Effector CD4-positive, alpha-beta T cell (primary cell): ENCODE measurements at places on chromosomes 7 and 10.
A peak's percentile ranks its signal among the peaks of the same experiment; 100 is the strongest.

DNA sequence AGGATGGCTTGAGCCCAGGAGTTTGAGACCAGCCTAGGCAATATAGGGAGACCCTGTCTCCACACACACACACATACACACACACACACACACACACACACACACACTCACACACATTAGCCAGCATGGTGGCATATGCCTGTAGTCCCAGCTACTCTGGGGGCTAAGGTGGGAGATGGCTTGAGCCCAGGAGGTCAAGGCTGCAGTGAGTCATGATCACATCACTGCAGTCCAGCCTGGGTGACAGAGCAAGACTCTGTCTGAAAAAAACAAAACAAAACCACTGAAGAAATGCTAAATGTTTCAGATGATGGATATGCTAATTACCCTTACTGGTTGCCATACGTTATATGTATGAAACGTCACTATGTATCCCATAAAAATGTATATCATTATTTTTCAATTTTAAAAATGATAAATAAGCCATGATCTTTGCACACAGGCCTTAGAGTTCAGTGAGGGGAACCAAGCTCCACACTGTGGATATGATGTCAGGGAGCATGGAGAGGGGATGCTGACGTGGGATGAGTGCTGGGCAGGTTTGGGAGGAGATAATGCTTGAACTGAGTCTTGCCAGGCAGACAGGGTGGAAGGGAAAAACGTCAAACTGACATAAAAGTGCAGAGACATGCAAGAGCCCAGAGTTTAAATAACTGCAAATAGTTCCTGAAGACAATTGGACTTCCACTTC, 45.9 kb upstream of the ARHGAP12 start:
- no peak for DNase-seq

DNA sequence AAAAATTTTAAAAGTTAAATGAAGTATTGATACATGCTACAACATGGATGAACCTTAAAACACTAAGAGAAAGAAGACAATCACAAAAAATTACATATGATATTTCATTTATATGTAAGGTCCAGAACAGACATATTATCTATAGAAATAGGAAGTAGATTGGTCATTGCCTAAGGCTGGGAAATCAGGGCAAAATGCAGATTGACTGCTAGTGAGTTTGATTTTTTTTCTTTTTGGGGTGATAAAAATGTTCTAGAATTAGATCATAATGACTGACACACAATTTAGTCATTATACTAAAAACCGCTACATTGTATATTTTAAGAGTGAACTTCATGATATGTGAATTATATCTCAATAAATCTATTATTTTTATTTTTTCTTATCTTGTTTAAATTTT, 88.3 kb downstream of the CPEB3 start:
- DNase-seq = no peak

GRCh38 chr10:37865957-37866803, 8.8 kb upstream of the ZNF248 start:
- DNase-seq = no peak

- no peak for DNase-seq
These were observed 68.5 kb downstream of the TBXAS1 start for GRCh38 chr7:139897422-139898090.

DNA sequence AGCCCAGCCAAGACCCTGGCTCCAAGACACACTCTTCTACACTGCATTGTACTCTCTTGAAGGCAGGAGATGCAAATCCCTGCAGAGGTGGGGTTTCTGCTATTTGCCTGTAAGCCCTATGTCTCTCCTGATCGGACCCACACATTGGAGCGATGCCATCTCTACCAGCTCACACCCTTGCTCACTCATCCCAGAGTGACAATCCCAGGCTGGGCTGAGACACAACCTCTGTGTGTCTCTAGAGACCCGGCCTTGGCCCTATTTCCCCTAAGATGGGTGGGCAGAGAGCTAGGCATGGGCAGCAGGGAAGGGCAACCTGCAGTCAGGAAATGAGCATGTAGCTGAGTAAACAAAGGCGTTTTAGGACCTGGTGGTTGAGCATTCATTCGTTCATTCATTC, 25.6 kb downstream of the CCDC3 start:
- no peak for DNase-seq

- no peak for DNase-seq
These were observed 64.8 kb upstream of the CAPZA2 start for GRCh38 chr7:116797612-116798011.

GRCh38 chr10:73590881-73591799, at the start of gene USP54:
TSS of gene USP54 (minus strand) at chr10:73591342. CDS start at chr10:73575658, 15,684 bp downstream.
- no peak for DNase-seq

GRCh38 chr7:105389088-105389650, 448 bp upstream of the SRPK2 start:
- peak; percentile 17 for DNase-seq

DNA sequence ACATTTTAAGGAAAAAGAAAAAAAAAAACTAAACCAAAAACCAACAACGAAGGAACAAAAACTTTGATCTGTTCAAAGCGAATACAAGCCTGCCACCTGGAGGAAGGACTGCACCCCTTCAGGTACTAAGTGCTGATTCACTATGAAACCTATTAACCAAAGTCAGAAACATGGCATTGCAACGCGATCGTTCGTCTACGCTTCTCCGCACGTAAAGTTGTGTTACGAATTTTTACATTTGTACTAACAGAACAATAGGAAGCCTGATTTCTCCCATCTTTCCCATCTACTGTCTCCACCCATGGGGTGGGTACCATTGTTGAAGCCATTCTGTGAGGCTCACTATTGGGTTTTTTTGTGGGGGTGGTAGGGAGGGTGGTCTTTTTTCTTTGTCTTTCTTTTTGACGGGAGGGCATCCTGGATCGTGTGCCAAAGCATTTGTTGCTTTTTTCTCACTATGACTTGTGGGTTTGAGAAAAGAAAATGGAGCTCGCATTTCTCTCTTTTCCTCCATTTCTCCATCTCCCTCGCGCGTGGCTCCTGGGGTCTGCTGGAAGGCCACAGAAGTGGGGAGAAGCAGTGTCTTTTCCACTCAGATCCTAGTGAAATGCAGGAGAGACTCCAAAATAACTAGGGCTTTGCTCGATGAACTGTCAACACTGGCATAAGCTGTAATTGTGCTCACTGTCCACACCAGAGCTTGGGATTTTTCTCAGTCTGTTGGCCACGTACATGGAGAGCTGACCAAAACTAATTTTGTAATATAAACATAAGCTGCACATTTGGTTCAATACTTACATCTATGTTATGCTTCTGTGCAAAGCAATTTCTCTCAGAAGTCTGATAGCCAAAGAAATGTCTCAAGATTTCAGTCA, 100.9 kb upstream of the YAE1 start:
- no peak for DNase-seq

- no peak for DNase-seq
These were observed 220.3 kb downstream of the PHTF2 start for GRCh38 chr7:78018641-78019446.

- no peak for DNase-seq
These were observed 55.5 kb downstream of the COL1A2 start for GRCh38 chr7:94450044-94450697.

DNA sequence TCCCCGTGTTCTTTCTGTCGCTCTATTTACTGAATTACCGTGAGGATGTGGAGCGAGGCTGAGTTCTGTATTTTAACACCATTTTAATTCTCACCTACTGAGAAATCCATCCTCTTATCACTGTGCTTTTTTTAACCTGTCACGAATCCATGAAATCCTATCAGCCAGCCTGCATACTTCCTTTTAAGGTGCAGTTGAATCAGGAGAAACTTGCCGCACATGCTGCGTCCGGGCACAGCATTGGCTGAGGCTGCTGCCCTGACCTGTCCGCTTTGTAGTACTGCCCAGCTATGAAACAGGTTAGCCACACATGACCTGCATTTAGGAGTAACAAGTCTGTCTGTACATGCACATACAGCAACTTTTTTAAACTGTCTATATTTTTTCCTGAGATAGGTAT, 82.5 kb downstream of the EGFR start:
- DNase-seq = no peak

DNA sequence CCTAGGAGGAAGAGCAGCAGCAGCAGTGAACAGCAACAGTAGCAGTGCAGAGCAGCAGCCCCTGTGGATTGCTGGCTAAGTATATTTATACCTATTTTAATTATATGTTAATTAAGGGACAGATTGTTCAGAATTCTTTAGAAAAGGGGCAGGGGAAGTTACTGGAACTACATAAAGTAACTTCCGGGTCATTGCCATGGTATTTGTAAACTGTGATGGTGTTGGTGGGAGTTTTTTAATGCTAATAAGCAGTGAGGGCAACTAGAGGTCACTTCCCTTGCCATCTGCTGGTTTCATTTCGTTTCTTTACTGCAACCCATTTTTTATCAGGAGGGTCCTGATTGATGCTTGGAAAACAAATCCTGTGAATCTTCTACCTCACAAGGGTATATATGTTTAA, 229.8 kb upstream of the PODXL start:
- DNase-seq = no peak

DNA sequence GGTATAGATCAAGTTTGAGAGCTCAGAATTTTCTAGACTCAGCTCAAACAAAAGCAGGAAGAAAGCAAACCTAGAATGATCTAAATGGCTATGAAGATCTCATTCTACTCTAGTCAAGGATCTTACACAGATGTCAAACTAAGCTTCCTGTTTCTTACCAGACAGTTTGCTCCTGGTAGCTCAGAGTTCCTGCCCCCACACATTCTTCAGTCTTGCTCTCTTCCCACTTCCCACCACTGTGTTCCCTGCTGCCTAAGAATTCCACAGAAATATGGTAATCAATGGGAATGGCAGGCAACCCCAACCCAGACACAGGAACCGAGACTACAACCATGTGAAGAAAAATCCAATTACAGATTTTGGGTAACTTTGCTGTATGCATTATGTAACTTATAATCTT, 133.4 kb upstream of the PTN start:
- DNase-seq = no peak

DNA sequence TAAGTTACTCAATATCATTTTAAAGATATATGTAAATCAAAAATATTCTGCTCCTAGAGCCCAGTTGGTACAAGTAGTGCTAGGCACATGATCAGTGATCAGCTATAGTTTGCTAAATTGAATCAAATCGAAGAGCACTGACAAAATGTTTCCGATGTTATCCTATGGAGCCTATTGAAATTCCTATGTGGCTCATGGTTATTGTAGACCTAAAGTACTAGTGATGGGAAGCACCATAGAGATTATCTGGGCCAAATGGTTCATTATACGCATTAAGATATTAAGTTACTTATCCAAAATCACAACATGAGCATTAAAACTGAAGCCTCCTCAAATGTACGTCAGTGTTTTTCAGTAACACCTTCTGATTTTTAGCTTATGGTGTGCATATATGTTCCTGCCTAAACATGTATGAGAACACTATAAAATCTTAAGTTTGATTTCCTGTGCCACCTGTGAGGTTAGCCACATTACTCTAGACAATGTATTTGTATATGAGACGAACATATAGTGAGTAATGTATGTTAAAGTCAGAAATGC, 103.2 kb downstream of the IQUB start:
- DNase-seq = no peak

DNA sequence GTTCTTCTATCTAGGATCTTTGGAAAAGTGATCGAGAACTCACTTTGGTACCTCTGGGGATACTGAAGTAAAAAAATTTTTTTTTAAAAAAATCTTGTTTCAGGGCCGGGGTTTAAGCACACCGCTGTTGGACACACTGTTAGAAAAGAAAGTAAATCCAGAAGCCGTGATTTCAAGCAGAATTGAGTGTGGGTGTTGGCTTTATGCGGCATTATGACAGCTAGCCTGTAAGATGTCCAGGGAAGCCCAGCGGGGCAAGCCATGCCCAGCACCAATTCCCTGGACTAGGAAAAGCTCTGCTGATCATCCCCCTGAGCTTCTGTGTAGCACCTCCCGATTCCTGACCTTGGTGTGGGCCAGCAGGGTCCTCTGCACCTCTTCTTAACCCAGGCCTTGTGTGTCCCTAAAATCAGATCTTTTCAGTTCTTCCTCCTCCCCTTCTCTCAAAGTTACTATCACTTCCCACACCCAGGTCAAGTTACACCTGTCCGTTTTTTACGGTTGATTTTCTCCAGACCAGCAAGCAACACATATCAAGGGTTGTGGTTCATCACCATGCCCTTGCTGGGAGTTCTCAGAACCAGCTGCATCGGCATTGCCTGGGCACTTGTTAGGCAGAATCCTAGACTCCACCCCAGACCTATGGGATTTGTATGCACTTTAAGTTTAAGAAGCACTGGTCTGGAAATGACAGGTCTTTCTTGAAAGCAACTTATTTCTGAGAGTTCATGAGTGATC, 205.3 kb downstream of the TAX1BP1 start:
- no peak for DNase-seq

- DNase-seq = peak; percentile 24
These were observed 526 bp downstream of the CH25H start for GRCh38 chr10:89206402-89207180.

DNA sequence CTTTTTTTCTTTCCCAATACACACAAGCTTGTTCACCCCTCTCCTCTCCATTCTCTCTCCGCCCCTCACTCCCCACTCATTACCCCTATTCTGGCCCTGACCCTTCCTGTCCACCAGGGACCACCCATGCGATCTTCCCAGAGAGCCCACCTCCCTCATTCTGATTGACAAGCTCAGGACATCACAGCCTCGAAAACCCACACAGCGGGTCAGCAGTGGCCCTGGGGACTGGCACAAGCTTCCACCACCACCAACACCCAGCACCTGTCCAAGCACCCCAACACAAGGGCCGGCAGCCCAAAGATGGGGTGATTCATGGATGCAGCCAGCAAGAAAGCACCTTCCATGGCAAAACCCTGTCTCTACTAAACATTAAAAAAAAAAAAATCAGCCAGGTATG, 50.0 kb upstream of the USP6NL start:
- DNase-seq = no peak

- DNase-seq = no peak
These were observed 22.7 kb downstream of the LUC7L2 start for GRCh38 chr7:139382439-139382838.

- DNase-seq = no peak
These were observed 80.0 kb downstream of the ZNF277 start for GRCh38 chr7:112286250-112287086.

- DNase-seq = no peak
These were observed 62.9 kb upstream of the DOCK1 start for GRCh38 chr10:126842356-126842755.

DNA sequence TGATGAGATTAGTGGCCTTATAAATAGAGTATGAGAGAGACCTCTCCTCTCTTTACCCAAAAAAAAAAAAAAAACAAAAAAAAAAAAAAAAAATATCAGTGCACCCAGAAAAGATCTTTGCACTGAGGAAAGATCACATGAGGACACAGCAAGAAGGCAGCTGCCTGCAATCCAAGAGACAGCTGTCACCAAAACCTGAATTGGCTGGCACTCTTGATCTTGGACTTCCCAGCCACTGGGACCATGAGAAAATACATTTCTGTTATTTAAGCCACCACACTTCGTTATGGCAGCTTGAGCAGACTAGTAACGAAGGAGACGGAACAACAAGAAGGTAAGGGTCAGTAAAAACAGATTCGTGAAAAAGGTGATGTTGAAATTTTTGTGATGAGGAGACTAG, 47.0 kb downstream of the TMEM106B start:
- DNase-seq = no peak

GRCh38 chr10:44379907-44380306, 5.0 kb downstream of the CXCL12 start:
- no peak for DNase-seq
